Iris pigment epithelial cell (primary cell): ENCODE measurements at places on chromosomes 1 and 21.
A peak's percentile ranks its signal among the peaks of the same experiment; 100 is the strongest.

GRCh38 chr21:38768471-38769063 lies 37.2 kb upstream of the ETS2 start:
- peak; percentile 97 for DNase-seq

- DNase-seq = no peak
Observed at GRCh38 chr1:93471284-93471683, 23.4 kb downstream of the FNBP1L start.

GRCh38 chr1:15212216-15212953 lies 34.6 kb upstream of the FHAD1 start:
- DNase-seq = peak; percentile 37

DNA sequence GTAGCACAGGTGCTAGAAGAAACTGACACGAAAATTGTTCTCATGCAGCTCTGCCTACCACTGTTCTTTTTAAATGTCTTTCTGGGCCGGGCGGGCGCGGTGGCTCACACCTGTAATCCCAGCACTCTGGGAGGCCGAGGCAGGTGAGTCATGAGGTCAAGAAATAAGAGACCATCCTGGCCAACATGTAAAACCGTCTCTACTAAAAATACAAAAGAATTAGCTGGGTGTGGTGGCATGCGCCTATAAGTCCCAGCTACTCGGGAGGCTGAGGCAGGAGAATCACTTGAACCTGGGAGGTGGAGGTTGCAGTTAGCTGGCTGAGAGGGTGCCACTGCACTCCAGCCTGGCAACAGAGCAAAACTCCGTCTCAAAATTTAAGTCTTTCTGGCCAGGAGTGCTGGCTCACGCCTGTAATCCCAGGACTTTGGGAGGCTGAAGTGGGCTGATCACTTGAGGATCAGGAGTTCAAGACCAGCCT lies 947 bp upstream of the RIT1 start:
- no peak for DNase-seq

DNA sequence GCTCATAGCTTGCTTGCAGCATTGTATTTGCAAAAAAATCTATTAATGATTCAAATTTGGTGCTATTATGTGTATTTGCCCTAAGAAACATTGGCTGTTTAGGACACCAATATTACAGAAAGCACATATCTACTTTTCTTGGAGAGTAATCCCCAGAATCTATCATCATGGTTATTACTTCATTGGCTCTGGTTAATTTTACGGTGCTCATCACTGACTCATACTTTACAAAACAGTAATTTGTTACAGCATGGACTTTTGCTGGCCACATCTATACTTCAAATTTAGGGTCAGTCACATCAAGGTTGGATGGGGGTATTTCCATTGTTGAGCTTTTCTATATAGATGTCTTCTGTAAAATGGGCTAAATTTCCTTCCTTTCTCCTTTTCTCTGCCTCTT lies 45.7 kb downstream of the SH3GLB1 start:
- DNase-seq = no peak

- no peak for DNase-seq
Observed at GRCh38 chr1:191620883-191621282, 537.4 kb upstream of the RGS18 start.

GRCh38 chr1:59669752-59670312 lies 144.9 kb upstream of the HOOK1 start:
- DNase-seq = peak; percentile 84

DNA sequence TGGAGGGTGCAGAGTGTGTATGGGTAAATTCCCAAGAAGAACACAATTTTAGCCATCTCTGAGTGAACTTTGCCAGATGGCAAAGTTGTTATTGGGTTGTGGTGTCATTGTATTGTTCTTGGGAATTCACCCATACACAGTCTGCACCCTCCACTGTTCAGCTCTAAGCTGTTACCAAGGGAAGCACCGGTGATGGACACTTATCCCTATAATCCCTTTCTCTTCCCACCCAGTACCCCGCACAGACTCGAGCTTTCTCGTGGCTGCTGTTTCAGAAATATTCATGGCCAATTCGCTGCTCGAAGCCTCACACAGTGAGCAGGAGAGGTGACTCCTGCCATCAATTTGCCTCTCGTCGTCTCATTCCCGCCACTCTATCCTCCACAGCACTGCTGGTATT lies 95.7 kb upstream of the PALMD start:
- DNase-seq = no peak

- DNase-seq = peak; percentile 38
Observed at GRCh38 chr1:160954158-160955104, at the start of gene ITLN2. ITLN2 (minus strand) TSS chr1:160954809; CDS start chr1:160954741, 68 bp downstream.

DNA sequence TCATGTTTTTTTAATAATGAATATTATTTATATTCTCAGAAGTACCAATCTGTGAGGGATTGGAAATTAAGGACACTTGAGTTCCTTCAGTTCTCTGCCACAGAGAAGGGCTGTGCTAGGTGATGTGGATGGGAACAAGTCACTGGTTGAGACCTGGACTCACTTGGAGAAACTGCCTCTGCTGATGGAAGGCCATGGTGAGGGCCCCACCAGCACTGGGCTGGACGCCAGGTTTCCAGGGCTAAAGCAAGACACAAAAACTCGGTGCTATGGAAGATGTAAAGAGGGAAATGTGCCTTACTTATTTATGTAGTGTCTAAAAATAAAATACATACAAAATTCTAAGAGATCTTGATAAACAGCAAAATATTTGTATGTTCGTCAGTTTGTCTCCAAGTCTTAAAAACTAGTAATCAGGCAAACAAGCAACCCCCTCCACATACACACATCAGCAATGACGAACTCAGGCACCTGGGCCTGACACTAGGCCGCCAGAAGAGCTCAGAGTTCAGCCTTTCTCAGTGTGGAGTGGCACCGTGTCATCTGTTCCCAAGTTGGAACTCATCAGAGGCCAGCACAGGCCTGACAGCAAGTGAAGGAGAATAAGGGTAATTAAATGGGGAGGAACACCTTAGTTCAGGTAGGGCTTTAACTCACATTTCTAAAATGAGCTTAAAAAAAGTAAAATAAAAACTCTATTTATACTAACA lies 19.6 kb downstream of the SIPA1L2 start:
- no peak for DNase-seq

DNA sequence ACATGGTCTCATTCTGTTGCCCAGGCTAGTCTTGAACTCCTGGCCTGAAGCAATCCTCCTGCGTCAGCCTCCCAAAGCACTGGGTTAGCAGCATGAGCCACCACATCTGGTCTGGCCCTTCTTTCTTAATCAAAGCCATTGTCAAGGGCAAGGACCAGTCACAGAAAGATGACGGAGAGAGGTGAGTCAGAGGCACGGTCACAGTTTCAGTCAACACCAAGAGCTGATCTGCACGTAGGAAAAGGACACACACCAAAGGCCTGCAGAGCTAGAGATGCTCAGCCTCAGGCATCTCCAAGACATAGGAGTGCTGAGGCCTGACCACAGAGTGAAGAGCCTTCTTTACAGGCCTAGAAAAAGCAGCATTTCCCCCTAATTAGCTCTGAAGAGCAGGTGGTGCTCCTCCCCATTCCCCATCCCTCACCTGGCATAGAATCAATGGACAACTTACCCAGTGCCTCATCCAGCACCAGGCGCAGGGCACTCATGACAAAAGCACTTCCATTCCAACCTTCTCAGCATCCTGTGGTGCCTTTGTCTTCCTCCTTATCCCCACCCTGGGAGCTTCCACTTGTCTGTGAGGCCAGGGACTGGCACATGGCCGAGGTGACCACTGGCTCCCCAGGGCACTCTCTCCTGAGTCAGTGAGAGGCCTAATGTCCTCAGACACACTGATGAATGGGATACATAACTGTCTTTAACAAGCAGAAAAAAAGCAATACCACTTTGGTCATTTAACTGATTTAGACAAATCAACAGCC lies 139.8 kb downstream of the AJAP1 start:
- no peak for DNase-seq

- DNase-seq = peak; percentile 35
Observed at GRCh38 chr1:207903767-207904166, 7.2 kb downstream of the CD34 start.

GRCh38 chr1:36080801-36081200 lies 3.1 kb upstream of the TEKT2 start:
- DNase-seq = no peak

GRCh38 chr1:98410082-98410481 lies 251.4 kb upstream of the SNX7 start:
- no peak for DNase-seq

GRCh38 chr1:23210351-23210785 lies 6.9 kb downstream of the HTR1D start:
- DNase-seq = peak; percentile 16

GRCh38 chr1:36673202-36673601 lies 190.5 kb upstream of the CSF3R start:
- no peak for DNase-seq

GRCh38 chr1:33394770-33395169 lies 36.1 kb downstream of the PHC2 start:
- no peak for DNase-seq

DNA sequence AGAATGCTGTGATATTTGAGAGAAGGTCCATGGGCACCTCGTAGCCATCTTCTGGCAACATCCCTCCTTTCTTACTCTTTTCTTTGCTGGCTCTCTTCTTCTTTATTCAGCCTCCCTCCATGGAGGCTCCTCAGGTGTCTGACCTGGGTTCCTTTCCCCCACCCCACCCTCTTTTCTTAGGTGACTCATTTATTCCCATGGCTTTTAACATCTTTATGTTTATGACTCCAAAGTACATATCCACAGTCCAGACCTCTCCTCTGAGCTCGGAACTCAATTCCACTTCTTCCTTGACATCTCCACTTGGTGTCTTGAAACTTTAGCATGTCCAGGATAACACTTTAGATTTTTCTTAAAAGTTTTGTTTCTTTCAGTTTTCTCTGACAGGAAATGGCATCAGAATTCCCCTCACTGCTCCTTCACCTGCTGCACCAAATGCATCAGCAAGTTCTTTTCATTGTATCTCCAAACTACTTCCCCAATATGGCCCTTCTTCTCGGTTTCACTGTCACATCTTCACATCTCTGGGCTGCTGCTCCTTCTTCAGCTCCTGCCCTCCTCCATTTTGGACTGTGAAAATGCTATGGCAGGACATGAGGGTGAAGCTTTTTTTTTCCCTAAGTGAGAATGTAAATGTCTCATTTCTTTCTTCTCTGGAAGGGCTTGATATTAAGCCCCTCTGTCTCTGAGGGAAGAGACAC lies 95.9 kb downstream of the GIPC2 start:
- DNase-seq = no peak

DNA sequence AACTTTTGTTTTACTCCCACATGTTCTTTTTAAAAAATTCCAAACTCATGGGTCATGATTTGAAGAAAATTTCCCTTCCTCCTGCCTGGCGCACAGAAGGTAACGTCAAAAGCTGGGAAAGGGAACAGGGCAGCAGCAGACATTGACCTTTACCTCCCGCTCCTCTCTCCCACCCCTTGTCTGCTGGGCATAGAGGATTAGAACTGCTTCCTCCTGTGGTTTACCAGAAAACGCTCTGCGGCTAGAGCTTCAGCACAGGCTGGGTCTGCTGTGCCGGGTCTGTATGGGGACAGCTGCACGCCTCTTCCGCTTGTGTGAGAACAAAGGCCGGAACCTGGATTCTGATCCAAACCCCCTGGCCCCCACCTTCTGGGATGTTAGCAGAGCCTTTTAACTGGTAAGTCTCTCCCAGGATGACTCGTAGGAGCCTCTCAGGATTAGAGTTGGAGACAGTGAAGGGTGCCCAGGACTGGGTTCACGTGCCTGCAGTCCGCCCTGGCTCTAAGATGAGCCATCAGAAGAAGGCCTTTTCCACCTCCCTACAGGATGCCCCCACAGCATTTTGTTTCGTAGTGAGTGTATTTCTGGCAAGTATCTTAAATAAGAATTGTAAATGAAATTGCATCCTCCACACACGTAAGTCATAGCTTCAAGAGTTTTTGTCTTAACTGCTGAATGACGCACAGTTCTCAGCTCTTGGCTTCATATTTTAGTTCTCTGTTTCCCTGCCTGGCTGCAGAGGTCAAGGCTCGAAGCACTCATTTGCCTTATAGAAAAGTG lies 5.2 kb downstream of the H6PD start:
- peak; percentile 96 for DNase-seq
